ENCODE measurements at places on chromosomes 11 and 22.

GRCh38 chr11:103091064-103091800 lies 728 bp downstream of the DCUN1D5 start:
- no peak for DNase-seq

DNA sequence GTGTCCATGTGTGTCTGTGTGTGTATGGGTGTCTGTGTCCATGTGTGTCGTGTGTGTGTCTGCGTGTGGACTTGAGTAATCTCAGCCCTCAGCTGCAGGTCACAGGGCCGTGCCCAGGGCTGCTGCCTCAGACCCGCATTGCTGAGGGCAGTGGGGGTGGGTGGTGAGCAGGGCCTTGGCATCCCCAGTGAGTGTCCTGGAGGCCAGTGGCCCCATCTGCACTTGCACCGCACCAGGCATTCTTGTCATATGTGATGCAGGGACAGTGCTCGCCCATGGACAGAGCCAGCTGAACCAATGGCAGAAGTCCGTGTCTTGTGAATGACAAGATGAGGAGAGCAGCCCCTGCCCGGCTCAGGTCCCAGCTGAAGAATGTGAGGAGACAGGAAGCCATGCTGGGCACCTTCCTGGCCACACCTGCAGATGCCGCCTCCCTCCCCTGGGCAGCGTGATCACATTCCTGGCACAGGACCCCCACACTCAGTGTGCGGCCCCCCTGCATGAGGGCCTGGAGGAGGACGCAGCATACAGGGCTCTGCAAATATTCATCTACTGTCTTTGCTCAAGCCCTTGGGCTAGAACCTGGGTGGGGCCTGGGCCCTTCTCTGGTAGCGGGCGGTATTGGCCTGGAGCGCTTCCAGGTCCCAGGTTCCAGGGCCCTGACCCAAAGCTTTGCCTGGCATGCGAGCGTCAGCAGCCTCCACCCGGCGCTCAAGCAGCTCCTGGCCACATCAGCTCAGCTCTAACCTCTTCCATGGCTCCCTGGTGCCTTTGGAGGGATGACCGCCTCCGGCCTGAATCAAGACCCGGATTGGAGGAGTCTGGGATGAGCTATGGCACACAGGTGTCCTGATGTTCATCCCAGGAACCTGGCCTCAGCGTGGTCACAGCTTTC lies 3.9 kb downstream of the ALDH3B2 start:
- DNase-seq = no peak

DNA sequence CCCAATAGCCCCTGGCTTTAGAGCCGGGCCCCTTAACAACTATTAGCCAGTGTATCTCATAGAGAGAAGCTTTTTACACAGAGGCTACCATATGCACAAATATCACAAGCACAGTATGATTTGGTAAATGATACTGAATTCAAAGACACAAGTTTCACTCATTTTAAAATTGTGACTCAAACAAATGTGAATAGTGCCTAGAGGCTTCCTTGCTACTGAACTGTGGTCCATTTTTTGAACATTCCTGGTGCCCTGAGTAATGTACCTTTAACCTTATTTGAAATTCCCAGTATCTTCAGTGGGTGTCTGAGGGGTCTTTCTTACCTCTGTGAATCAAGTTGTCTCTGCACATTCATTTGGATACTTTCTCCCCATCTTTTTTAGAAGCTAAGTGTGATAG lies 156.2 kb downstream of the MAML2 start:
- no peak for DNase-seq

DNA sequence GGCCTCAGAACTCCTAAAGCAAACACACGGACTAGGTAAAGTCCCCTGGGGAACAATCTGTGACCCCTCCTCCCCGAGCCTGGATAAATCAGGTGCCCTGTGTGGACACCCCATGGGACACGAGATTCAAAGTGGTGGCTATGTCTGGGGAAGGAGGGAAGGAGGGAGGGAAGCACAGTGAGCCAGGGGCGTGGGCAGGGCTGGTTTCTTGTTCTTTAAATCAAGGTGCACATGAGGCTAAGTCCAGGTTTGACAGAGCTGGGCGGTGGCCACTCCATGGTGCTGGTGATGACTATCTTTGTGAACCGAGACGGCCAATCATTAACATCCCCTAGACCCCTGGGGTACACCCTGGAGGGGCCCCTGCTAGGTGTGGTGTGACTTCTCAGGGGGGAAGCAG lies 20.3 kb upstream of the TH start:
- no peak for DNase-seq

DNA sequence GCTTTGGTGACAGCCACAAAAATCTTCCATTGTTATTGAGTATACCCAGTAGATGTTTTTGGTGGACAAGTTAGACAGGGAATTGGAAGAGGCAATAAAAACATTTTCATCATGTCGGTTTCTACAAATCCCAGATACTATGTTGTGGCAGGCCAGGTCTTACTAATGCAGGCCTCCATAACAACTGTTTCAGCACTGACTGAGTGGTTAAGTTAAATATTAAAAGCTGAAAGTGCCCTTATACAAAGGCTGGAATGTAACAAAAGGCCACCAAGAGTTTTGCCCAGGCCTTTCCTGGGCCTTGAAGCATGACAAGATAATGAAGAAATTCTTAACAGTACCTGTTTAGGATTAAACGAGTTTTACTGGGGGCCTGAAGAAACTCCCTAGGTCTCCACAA lies 29.3 kb downstream of the DMC1 start:
- DNase-seq = no peak

Data from putamen (tissue), 1 donor.